ENCODE measurements at places on chromosomes 4 and X. TPM values are rescaled to one million over a fixed set of nuclear protein-coding genes. Genes with fewer than 3 reads are reported as not detected.
A peak's percentile ranks its signal among the peaks of the same experiment; 100 is the strongest.

DNA sequence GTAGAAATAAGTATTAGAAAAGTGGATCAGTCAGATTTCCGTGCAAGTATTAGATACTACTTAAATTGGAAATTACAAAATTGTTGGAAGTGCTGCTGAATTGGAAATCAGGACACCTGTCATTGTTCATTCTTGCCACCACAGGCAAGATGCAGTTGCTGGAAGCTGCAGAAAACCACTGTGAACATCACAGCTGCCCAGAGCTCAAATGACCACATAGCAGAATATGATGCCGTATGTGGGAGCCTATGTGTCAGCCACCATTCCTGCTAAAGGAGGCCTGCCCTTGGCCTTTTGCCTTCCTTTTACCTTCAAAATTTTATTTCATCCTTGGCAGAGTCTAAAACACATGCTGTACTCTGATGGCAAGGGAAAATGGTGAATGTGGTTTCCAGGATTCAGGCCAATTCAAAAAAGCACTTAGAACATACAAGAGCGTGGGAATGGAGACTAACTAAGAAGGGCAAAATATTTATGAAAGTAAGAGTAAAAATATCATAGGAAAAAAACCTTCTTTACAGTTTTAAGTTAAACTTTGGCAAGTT is 1005.5 kb upstream of the GRID2 start:
- no peaks in the 10 kb centered on the region for H3K27me3 ChIP-seq
- H3K4me1 ChIP-seq, result no peaks in the 10 kb centered on the region
- H3K4me3 ChIP-seq, result no peak overlapping the region
- H3K36me3 ChIP-seq, result no peaks in the 10 kb centered on the region

- no peaks in the 10 kb centered on the region for H3K36me3 ChIP-seq
- no peak overlapping the region for H3K27ac ChIP-seq
- H3K4me1 ChIP-seq, result peaks cover 10% of the 10 kb centered on the region
- no peaks in the 10 kb centered on the region for H3K27me3 ChIP-seq
- H3K4me3 ChIP-seq, result no peak overlapping the region
Observed at GRCh38 chr4:1036976-1037810, 25.8 kb downstream of the FGFRL1 start.

DNA sequence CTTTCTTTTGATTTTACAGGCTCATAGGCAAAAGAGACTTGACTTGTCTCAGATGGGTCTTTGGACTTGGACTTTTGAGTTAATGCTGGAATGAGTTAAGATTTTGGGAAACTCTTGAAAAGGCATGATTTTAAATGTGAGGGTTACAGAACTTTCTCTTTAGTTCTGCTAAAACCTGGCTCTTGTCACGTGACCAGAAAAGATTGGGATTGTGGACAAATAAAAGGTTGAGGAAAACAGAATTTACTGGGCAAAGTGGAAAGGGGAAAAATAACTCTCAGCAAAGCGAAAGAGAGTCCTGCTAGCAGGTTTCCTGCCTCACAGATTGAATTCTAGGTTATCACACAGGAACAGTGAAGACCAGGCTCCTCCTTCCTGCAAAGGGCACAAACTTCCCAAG is 114.0 kb downstream of the SPANXN4 start:
- no peak overlapping the region for H3K4me3 ChIP-seq
- no peaks in the 10 kb centered on the region for H3K4me1 ChIP-seq
- no peak for DNase-seq
- no peaks in the 10 kb centered on the region for H3K36me3 ChIP-seq
- H3K27me3 ChIP-seq, result no peaks in the 10 kb centered on the region

DNA sequence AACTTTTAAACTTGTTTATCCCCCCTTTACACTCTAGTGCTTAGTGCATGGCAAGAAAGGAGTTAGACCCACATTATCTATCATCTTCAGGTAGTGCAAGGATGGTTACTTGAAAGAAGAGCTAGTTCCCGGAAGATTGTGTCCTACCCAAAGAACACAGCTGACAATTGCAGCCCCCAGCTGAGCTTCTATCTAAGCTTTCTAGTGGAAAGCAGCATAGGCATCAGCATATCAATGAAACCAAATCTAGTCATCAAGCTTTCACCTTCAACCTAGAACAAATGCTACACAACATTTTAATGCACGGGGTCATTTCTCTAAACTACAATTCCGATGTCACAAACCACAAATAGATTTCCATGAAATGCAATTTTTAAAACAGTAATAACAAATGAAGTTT is 88.9 kb upstream of the TFDP3 start:
- no peak overlapping the region for H3K4me3 ChIP-seq
- peaks cover 6% of the 10 kb centered on the region for H3K27me3 ChIP-seq
- peaks cover 8% of the 10 kb centered on the region for H3K4me1 ChIP-seq
- H3K36me3 ChIP-seq, result peaks cover 42% of the 10 kb centered on the region
- no peak for DNase-seq

- H3K4me1 ChIP-seq, result no peaks in the 10 kb centered on the region
- H3K27me3 ChIP-seq, result peaks cover 14% of the 10 kb centered on the region
- peak within 1 kb of the TSS; percentile 83 for H3K4me3 ChIP-seq
- DNase-seq, result no peak
- H3K36me3 ChIP-seq, result no peaks in the 10 kb centered on the region
Observed at GRCh38 chrX:126165721-126166461, at the start of gene DCAF12L2. Gene DCAF12L2 (minus strand): TSS chrX:126166289. CDS start chrX:126165924, 365 bp downstream.

GLRB gene
- 5.2 TPM for total RNA-seq

IL2 gene
- total RNA-seq, result not detected

DNA sequence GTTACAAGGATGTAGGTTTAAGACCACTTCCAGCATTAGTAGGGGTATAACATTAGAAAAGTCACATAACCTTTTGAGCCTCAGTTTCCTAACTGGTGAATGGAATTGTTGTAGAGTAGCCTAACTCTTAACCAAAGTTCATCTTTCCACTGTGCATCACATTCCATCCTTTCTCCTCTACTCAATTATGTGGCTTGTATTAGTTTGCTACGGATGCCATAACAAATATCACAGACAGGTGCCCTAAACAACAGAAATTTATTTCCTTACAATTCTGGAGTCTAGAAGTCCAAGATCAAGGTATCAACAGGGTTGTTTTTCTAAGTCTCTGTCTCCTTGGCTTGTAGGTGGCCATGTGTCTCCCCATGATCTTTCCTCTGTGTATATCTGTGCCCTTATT is 231.9 kb downstream of the RASL11B start:
- H3K4me3 ChIP-seq, result no peak overlapping the region
- no peaks in the 10 kb centered on the region for H3K27me3 ChIP-seq
- no peak for DNase-seq
- no peak overlapping the region for H3K27ac ChIP-seq

DNA sequence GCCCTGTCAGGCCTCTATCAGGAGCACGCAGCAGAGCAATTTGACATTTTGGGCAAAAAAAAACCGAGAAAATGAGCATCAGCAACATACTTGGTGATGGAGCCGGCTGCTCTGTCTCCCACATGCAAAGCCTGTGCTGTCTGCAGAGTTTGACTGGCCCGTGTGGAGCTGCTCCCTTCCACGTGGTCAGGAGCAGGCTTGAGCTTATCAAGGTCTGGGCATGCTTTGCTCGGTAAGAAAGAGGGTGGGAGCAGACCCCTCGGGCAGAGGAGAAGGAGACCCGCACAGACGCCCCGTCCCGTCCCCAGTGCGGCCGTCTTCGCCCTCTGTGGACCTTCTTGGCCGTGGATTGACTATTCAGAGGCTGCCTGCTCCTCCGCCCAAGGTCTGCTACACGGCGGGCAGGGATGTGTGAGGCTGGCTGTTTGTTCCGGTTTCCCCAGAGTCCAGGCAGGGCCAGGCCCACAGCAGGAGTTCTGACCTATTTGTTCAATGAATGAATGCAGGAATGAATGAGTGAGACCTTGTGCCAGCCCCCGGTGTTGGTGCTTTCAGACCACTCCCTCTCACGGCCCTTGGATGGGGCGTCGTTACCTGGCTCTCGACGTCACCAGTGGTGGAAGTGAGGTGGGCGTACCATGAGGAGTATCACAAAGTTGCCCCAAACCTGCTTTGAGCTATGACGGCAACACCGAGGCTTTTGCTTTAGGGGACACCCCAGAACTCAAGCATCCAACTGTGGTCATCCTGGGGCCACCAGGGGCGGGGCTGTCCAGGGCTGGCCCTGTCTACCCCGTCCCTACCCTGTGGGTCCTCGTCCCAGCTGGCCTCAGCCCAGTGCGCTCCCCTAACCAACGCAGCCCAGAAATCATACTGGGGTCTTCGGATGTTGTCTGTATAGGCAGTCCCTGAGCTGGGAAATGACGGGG is 54.7 kb upstream of the ADRA2C start:
- H3K4me3 ChIP-seq, result no peak overlapping the region
- DNase-seq, result no peak
- no peaks in the 10 kb centered on the region for H3K36me3 ChIP-seq
- peaks cover 13% of the 10 kb centered on the region for H3K4me1 ChIP-seq
- peaks cover 15% of the 10 kb centered on the region for H3K27me3 ChIP-seq
- H3K27ac ChIP-seq, result no peak overlapping the region

Data from type B pancreatic cell (in vitro differentiated cells).